ENCODE measurements at places on chromosomes 6 and 20.

- DNase-seq = peak; percentile 78
Observed at GRCh38 chr20:13800728-13801134, 15.9 kb downstream of the NDUFAF5 start.

DNA sequence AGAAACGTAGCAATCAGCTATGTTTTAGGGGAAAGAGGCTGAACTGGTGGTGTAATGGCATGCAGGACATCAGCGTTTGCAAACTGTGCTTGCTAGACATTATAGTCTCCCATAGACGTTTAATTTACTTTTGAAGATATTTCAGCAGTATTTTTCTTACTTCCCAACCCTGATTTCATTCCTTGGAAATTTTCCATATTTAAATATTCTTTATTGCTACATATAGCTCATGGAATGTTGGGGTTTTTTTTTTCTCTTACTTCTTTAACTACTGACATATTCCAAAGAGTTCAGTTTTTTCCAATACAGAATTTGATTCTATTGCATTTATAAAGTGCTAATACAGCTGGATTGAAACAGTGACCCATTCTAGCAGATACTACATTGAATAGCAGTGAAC is 694.4 kb upstream of the CITED2 start:
- no peak for DNase-seq

DNA sequence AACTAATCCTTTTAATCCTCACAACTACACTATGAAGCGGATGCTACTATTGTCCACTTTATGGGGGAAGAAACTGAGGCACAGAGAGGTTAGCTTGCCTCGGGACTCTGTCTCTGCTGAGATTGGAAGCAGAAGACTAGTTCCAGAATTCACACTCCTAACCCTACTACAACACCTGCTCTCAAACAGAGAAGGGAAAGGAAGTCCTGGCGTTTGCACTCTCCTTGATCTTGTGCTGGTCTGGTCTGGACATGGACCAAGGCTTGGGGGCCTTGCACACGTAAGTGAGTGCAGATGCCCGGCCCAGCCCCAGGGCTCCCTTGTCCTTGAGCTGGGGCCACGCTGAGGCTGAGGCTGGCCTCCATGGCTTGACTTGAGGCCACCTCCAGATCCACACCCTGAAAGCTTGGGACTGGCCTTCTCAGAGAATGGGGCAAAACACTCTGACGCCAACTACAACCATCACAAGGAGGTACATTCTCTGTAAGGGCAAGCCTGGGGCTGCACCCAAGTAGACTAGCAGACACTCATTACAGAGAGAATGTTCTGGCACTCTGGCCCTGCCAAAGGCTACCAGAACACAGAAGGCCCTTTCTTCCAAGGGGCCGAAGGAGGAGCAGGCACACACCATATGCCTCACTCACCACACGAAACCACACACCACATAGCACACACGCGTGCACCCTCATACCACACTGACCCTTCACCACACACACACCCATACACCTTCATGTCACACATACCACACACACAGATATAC is 33.3 kb upstream of the EZR start:
- DNase-seq = no peak

DNA sequence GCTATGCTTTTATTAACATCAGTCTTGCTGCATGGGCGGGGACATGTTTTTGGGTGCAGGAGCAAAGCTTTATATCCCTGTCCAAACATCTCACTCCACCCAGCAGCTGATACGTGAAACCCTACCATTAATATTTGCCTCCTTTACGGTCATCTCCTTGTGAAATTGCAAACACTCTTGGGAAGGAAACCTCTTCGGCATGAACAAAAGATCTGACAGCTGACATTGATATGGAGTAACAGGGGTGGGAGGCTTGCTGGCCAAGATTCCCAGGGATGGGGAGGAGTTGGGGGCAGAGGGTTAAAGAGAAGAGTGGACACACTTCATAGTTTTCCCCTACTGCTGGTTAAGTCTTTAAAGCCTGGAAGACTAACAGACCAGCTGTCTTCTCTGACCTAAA is 22.2 kb upstream of the VEGFA start:
- DNase-seq = no peak

GRCh38 chr6:13034316-13034715 is 294.0 kb downstream of the TBC1D7 start:
- no peak for DNase-seq

DNA sequence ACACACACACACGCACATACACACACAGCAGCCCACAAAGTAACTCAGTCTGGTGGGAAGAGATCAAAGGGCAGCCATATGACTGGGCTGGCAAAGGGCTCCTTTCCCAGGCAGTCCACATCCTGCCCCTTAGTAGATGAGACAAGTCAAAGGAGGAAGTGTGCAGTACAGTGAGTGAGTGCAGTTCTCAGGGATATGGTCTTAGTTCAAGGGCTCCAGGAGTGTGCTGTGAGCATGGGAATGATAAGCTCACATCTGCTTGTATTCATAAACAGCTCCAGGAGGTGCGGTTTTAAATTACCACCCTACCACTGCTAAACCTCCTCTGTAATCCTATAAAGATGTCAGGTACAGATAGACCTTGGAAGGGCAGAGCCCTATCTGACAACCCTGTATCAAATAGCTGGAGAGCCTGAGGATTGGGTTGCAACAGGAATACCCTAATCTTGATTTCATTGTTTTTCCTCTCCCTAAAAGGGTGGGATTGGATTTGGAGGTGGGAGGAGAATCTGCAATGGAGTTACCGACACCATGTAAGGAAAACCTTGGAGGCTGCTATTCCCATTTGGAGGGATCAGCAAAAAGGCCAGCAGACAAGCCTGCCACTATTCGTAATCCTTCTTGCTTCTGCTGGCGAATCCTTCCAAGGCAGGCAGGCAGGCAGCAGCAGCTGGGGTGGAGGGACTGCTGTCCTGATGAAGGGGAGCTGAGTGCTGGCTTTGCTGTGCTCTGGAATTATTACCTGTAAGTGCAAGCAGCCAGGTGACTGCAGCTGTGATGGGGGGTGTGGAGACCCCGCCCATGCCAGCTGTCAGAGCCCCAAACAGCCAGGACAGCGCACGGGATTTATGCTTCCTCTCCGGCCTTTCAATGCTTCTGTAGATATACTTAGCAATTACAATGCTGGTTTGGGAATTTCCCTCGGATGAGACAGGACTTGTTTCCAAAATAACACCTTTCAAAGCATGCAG is 342.7 kb downstream of the PRL start:
- peak; percentile 69 for DNase-seq

- DNase-seq = peak; percentile 7
Observed at GRCh38 chr20:56859801-56860261, 230.7 kb downstream of the TFAP2C start.
